ENCODE measurements at places on chromosomes 5 and 9. TPM values are rescaled to one million over a fixed set of nuclear protein-coding genes. Genes with fewer than 3 reads are reported as not detected.

DNA sequence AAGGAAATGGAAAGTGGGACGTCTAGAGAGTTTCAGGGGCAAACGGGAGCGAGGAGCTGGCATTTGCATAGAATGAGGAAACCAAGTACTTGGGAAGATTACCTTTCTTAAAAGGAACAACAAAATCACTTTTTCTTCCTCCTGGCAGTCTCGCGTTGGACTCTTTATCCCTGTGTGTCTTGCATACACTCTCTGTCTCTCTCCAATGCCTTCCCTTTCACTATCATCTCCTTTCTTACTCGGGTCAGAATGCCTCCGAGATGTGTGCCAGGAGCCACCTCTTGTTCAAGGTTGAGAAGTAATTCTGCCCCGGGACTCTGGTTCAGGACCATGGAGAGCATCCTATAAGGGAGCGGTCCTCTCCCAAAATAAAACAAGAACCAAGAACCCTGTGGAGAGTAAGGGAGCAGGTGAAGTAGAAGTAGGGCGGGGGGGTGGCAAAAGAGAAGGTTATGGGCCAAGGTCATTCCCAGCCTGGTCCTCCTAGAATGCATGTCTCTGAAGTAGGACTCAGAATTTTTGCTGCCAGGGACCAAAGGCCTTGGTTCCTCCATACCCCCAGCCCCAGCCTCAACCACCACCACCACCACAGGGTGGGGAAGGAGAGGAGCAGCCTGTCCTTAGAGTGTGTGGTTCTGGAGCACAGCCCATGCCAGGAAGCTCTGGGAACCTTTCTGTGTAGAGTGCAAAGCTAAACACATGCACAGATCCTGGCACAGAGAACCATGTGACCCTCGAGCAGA is 72.1 kb upstream of the ARAP3 start:
- no peak for DNase-seq

GRCh38 chr9:30771760-30772159 is 1612.7 kb upstream of the ACO1 start:
- DNase-seq, result no peak

- no peak for DNase-seq
Observed at GRCh38 chr9:4886698-4887097, 94.0 kb downstream of the RCL1 start.

DNA sequence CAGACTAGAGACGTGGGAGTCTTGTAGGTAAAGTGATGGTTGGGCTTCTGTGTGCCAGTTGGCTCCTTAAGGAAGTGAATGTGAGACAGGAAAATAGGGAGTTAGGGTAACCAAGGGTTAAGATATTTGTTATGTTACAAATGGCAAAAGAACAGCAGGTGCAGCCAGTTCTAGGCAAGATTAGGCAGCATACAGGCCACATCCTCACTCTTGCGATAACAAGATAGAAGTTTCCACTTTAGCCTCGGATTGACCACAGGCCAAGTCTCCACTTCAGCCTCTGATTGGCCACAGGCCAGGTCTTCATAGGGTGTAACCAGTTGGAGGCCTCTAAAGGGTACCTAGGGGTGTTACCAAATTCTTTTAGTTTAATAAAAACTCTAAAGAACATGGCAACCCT is 54.6 kb upstream of the ABCA1 start:
- DNase-seq, result no peak

GRCh38 chr9:134219646-134220060 is 55.3 kb upstream of the RNU6ATAC start:
- no peak for DNase-seq

- no peak for DNase-seq
Observed at GRCh38 chr5:1034421-1034905, 25.9 kb downstream of the NKD2 start.

- DNase-seq, result no peak
Observed at GRCh38 chr9:134516464-134516863, 125.1 kb upstream of the COL5A1 start.

DNA sequence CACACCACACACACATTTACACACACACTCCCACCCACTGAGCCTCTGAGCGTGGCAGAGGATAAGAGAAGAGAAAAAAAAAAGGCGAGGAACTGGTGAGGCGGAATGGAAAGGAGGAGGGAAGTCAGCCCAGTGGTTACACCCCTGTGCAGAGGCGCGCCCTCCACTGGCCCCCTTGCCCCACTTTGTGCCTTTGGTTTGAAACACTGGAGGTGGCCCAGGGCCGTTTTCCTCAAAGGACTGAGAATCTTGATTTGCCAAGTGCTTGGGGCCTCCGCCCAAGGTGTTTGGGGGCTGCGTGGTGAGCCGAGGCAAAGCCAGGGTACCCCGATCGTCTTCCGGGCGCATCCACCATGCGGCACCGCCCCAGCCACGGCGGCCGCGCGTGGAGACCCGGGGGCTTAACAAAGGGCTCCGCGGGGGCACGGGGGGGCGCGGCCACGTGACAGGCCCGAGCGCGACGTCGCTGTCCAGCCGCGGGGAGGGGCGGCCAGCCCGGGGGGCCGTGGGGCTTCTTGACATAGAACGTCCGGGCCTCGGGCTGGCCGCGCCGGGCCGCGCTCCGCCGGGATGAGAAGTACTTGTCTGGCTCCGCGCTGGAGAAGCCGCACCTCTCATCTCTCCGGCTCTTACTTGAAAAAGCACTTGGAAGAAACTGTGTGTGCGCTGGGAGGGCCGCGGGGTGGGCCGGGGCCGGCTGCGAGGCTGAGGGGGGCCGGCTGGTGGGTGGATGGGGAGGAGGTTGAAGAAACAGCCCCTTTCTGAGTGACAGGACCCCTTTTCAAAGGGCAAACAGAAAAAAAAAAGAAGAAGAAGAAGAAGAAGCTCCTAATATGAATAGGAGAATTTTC is 21.0 kb downstream of the NR2F1 start:
- DNase-seq, result no peak

- DNase-seq, result no peak
Observed at GRCh38 chr5:167920589-167920988, 370.9 kb upstream of the WWC1 start.

GRCh38 chr5:139391570-139392323 is 2.0 kb upstream of the MZB1 start:
- no peak for DNase-seq

DNA sequence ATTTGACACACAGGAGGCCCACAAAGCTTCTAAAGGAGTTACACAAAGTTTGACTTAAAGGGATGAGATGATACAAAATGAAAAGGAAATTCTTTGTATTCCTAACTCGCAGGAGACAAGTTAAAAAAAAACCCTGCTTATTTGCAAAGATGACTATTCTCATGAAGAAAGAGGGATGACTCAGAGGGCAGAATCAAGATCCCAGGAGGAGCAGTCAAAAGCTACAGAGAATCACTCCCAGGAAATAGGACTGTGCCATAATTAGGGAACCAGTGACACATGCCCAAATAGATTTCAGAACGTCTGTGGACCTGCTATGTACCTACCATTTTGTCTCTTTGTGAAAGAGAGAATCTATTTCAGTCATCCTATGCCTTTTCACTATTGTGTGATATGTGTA is 103.5 kb upstream of the ARRDC3 start:
- no peak for DNase-seq

- peak; percentile 56 for DNase-seq
Observed at GRCh38 chr9:127159325-127159801, 36.9 kb upstream of the ANGPTL2 start.

GRCh38 chr9:132881826-132882225 is 3.1 kb downstream of the SPACA9 start:
- no peak for DNase-seq

DNA sequence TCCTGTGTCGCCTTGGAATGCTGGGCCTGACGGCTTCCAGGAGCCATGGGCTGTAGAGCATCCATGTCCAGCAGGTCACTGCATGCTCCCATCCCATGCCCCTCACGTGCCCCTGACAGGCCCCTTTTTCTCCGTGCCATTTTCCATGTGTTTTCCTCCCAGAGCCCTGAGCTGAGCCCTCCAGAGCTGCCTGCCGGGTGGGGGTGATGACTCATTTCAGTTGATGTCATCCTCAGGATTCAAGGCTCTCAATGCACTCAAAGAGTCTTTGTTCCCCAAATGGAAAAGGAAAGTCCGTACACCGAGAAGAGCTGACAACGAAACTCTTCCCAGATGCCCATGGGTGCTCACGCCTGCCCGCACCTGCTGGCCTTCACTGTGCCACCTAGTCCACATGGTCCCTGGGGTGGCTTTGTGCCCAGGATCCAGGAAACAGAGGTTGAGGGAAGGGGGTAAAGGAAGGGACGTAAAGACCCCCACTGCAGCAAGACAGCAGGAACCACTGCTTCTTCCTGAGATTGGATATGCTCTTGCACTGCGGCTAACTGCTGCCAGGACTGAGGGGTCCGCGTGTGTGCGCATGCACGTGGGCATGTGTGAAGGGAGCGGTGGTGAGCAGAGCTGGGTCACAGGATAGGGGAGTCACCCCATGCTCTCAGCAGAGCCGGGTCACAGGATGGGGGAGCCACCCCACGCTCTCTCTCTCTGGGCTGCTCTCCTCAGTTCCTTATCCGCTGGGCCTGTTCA is 27.6 kb downstream of the COL15A1 start:
- no peak for DNase-seq

GRCh38 chr5:173498286-173498685 is 118.2 kb downstream of the BOD1 start:
- DNase-seq, result no peak

- no peak for DNase-seq
Observed at GRCh38 chr9:128845186-128845931, 15.8 kb upstream of the SPOUT1 start.

DNA sequence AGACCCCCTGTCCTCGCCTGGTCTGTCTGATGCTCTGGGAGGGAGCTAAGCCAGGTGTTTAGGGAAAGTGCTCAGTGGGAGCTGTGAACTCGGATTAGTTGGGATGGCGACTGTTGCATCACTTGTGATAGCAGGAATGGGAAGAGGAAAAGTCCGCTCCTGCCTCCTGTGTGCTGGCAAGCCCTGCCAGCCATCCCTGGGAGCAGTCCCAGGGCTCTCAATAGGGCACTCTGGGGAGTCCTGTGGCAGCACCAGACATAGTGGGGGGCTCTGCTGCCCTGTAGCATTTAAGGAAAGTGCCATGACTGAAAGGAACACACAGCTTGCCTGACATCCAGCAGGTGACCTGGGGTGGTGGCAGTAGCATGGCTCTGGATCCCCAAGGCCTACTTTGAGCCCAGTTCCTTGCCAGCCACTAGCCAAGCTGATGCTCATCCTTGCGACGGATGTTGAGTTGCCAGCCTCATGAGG is 81.5 kb downstream of the AMBP start:
- DNase-seq, result no peak

Gene CCDC171
- 23.6 TPM for total RNA-seq

Gene ENC1
- total RNA-seq, result 99.6 TPM

Gene ADAMTS2
- total RNA-seq, result 25.7 TPM

Gene SLC38A9
- 32.6 TPM for total RNA-seq

Gene SEPTIN8
- total RNA-seq, result 67.9 TPM

Gene NRG2
- 2.4 TPM for total RNA-seq

Data from spinal cord (tissue), 10 donors.